ENCODE measurements at places on chromosomes 16 and 17. TPM values are rescaled to one million over a fixed set of nuclear protein-coding genes. Genes with fewer than 3 reads are reported as not detected.
A peak's percentile ranks its signal among the peaks of the same experiment; 100 is the strongest.

GRCh38 chr16:59148056-59148768 is 414.1 kb upstream of the GOT2 start:
- no peaks in the 10 kb centered on the region for H3K4me1 ChIP-seq
- H3K27me3 ChIP-seq: no peaks in the 10 kb centered on the region
- DNase-seq: no peak
- no peaks in the 10 kb centered on the region for H3K36me3 ChIP-seq
- H3K4me3 ChIP-seq: no peak overlapping the region

DNA sequence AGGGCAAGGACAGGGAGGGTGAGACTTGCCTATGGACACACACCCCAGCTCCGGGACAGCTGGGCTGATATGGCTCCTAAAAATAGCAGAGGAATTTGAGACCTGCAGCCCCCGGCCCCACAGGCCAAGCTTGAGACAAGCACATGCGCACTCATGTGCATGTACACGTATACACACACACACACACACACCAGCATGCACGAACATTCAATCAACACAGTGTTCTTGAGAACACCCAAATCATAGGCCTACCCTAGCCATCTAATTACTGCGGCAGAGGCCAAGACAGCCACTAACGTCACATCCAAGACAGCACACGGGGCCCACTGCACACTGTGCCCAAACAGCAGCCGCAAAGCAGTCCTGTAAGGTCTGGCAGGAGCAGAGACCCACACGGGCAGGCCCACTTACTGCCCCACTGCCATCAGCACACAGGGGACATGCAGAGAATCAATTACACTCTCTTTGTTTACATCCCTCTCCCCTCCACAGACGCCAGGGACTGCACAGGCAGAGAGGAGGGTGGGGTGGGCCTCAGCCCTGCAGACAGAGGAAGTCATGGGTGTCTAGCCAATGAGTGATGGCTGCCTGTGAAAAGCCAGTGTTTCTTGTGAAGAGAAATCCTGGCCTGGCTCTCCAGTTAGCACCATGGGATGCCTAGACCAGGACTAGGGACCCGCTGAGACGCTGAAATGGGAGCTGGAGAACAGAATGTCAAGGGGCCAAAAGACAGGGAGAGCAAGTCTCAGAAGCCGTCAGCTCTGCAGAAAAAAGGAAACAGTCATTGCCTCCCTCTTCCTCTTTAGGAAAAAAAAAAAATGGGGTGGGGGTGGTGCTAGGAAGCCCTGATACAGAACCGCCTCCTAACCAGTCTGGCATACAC is 39.3 kb downstream of the MYO18A start:
- H3K27me3 ChIP-seq: no peaks in the 10 kb centered on the region
- no peak for DNase-seq
- H3K36me3 ChIP-seq: no peaks in the 10 kb centered on the region
- H3K27ac ChIP-seq: peak overlapping the region; percentile 88
- peaks cover 40% of the 10 kb centered on the region for H3K4me1 ChIP-seq

- peak overlapping the region; percentile 66 for H3K27ac ChIP-seq
- peak; percentile 98 for DNase-seq
- H3K4me1 ChIP-seq: peaks cover 10% of the 10 kb centered on the region
- H3K36me3 ChIP-seq: no peaks in the 10 kb centered on the region
- H3K27me3 ChIP-seq: no peaks in the 10 kb centered on the region
- no peak overlapping the region for H3K4me3 ChIP-seq
These were observed 15.3 kb upstream of the MNT start for GRCh38 chr17:2416010-2416734.

GRCh38 chr16:4937782-4938682 is 1.1 kb upstream of the PPL start:
- H3K27me3 ChIP-seq: peaks cover 46% of the 10 kb centered on the region
- H3K27ac ChIP-seq: no peak overlapping the region
- H3K4me3 ChIP-seq: no peak overlapping the region
- H3K36me3 ChIP-seq: no peaks in the 10 kb centered on the region
- DNase-seq: no peak
- no peaks in the 10 kb centered on the region for H3K4me1 ChIP-seq

DNA sequence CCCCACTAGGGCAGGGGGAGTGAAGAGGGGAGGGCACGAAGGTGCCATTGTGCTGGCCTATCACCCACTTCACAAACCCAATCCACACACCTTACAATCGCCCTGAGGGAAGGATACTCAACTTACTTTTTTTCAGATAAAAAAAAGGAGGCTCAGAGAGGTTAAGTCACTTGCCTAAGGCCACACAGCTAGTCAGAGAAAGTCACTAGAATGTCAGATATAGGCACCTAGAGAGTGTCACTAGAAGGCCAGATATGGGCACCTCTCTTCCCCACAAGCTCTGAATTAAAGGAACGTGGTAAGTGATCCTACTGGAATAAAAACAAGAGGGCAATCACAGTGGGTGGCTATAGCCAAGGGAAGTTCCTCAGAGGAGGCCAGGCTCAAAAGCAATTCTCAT is 204.5 kb upstream of the ASIC2 start:
- DNase-seq: no peak
- no peak overlapping the region for H3K4me3 ChIP-seq
- no peaks in the 10 kb centered on the region for H3K4me1 ChIP-seq

DNA sequence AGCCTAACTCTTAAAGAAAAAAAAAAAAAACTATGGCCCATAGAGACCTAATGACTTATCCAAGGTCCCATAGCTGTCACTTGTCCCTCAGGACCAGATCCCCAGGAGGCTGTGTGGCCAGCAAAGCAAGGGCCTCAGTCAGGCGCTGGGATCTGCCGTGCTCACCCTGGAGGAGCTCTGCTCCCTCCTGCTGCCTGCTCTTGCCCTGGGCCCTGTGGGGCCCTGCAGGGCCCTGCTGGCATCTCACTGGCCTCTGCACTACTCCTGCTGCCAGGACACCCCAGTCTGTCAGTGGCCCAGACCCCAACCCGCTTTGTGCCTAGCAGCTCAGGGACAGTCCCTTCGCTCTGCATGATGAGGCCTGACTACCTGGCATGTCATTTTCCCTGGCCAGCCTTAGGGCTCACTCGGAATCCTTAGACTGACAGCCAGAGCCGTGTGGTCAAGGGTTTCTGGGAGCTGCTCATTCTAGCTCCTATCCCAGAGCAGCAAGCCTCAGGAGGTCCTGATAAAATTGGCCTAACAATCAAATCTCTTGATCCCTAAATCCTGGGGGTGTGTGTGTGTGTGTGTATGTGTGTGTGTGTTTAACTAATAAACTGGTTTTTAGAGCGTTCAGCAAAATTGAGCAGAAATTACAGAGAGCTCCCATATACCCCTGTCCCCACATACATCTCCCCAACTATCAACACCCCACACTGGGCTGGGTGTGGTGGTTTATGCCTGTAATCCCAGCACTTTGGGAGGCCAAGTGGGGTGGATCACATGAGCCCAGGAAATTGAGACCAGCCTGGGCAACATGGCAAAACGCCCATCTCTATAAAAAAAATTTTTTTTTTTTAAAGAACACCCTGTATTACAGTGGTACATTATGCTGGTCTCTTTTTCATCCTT is 21.7 kb downstream of the KATNIP start:
- DNase-seq: no peak
- H3K36me3 ChIP-seq: peaks cover 23% of the 10 kb centered on the region
- no peaks in the 10 kb centered on the region for H3K4me1 ChIP-seq
- no peak overlapping the region for H3K27ac ChIP-seq

- H3K4me1 ChIP-seq: no peaks in the 10 kb centered on the region
- no peak for DNase-seq
- H3K27ac ChIP-seq: no peak overlapping the region
- H3K36me3 ChIP-seq: no peaks in the 10 kb centered on the region
- H3K27me3 ChIP-seq: no peaks in the 10 kb centered on the region
- H3K4me3 ChIP-seq: no peak overlapping the region
These were observed 181.7 kb downstream of the WWOX start for GRCh38 chr16:78281115-78281514.

DNA sequence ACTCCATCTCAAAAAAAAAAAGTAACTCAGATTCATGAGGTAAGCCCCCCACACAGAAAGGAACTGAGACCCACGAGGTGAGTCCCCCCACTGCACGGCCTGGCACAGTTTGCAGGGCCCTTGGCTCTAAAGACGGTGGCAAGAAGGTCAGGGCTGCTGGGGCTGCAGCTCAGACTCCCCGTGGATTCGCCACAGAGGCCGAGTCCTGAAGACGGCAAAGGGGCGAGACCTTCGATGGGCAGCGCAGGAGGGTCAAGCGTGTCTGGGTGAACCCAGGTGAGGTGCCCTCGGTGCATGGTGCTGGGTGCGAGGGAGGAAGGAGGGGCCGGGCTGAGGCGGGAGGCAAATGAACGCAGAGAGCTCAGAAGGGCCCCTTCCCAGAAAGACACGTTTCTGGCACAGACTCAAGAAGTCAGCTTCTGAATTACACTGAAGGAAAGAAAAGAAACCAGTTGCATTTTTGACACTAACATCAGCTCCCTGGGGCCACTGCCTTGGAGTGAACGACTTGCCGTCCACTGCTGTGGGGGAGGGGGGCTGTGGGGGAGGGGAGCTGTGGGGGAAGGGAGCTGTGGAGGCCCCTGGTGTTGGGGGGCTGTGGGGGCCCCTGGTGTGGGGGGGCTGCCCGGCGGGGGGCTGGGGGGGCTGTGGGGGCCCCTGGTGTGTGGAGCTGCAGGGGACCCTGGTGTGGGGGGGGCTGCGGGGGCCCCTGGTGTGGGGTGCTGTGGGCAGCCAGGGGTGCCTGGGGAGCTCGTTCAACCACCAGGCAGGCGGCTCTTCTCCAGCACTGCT is 69.8 kb upstream of the METRNL start:
- H3K27me3 ChIP-seq: no peaks in the 10 kb centered on the region
- no peaks in the 10 kb centered on the region for H3K4me1 ChIP-seq
- no peak for DNase-seq

GRCh38 chr17:21239680-21240368 is 13.4 kb downstream of the NATD1 start:
- no peaks in the 10 kb centered on the region for H3K4me1 ChIP-seq
- DNase-seq: no peak
- no peak overlapping the region for H3K4me3 ChIP-seq
- no peak overlapping the region for H3K27ac ChIP-seq
- H3K36me3 ChIP-seq: peaks cover 32% of the 10 kb centered on the region

- no peak for DNase-seq
- no peaks in the 10 kb centered on the region for H3K36me3 ChIP-seq
- H3K4me1 ChIP-seq: no peaks in the 10 kb centered on the region
- no peak overlapping the region for H3K27ac ChIP-seq
These were observed 120.0 kb upstream of the GOT2 start for GRCh38 chr16:58853854-58854791.

Gene RNF43
- total RNA-seq: 0.42 TPM

Gene KRT20
- total RNA-seq: not detected

Gene DNAAF8
- 0.39 TPM for total RNA-seq

Gene KCNJ2
- 3.9 TPM for total RNA-seq

All from tibial nerve (tissue), 4 donors.